ENCODE measurements at places on chromosomes 12 and 14.

GRCh38 chr14:100674428-100674827, 52.3 kb upstream of the DLK1 start:
- DNase-seq = no peak

DNA sequence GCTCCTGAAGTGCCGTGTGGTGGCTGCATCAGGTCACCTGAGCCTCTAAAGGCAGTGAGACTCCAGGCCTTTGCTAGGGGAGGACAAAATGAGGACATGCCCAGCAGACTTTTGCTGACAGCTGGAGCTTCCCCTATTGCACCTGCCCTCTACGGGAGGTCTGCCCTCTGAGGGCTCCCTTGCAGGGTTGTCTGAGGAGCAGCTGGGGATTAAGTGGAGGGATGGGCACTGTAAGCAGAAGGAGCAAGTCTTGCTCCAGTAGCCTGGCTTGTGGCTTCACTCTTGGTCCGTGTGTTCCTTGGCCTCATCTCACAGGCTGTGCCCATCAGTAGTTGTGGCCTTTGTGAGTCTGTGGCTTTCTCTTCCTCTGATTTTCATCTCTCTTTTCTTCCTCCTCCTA, 66.9 kb upstream of the NRXN3 start:
- no peak for DNase-seq

DNA sequence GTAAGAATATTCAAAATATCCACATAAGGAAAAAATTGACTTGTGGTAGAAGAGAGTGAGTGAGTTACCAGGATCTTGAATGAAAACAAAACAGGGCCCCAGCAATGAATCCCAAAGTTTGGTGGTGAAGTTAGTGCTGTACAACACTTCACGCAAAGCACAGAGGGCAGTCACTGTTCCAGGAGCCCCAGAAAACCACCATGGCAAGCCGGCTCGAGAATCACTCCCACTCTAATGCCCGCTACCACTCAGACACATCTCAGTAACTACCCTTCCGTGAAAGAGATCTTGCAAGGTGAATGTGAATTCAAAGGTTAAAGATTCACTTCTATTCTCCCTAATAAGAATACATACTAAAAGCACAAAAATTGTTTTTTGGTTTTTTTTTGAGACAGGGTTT, 30.1 kb downstream of the CLIP1 start:
- no peak for DNase-seq

DNA sequence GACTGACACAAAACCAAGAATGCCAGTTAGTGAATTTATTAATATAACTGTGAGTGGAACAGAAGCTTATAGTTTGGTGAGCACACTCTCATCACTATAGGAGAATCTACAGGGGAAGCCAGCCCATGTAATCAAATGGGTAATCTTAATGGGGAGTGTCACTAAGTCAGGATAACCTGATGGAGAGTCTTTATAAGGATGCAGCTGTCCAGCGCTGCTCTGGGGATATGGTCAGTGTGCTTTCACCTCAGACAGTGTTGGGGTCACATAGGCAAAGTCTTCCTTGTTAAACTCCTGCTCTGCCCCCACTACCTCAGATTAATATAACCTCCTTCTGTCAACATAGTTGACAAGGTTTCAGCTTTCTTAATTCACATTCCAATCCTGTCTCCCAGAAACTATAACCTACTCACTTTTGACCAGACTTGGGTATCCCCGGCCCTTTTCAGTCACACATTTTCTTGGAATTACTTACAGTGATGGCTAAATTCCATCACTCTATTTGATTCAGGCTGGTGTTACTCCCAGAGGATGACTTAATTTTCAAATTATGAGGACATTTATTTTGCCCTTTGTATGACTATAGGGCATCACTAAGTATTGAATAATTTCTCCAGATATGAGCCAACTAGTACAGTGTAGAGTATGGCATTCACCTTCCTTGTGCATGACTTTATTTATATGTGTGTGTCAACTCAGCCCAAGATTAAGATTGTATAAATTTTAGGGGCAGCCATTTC, 13.2 kb downstream of the STK38L start:
- DNase-seq = no peak

GRCh38 chr12:725076-725475, 27.3 kb upstream of the WNK1 start:
- DNase-seq = no peak

DNA sequence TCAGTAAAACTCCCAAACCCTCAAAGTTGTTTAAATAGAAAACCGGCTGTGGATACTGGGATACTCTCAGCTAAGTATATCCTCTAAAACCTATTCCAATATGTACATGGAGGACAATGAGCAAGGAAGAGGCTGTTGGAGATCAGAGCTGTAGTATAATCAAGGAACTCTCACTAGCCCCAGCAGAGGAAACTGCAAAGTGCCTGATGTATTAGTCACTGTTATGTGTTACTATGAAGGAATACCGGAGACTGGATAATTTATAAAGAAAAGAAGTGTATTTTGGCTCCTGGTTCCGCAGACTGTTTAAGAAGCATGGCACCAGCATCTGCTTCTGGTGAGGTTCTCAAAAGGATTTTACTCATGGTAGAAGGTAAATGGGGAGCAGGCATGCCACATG, 65.6 kb upstream of the RPL10L start:
- DNase-seq = no peak

DNA sequence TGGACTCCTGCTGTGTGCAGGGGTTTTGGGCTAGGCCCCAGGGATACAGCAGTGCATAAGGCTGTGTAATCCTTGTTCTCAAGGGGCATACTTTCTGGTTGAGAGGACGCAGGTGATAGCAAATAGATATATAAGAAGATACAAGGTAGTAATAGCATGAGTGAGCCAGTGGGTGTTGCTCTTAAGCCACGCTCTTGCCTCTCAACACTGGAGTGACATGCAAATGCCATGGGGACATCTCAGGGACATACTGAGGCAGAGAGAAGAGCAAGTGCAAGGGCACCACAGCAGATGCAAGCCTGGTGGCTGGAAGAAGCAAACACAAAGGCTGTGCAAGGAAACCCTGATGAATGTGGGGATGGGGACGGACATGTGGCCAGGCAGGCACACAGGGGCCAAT, 223.3 kb downstream of the CHST11 start:
- DNase-seq = peak; percentile 30

DNA sequence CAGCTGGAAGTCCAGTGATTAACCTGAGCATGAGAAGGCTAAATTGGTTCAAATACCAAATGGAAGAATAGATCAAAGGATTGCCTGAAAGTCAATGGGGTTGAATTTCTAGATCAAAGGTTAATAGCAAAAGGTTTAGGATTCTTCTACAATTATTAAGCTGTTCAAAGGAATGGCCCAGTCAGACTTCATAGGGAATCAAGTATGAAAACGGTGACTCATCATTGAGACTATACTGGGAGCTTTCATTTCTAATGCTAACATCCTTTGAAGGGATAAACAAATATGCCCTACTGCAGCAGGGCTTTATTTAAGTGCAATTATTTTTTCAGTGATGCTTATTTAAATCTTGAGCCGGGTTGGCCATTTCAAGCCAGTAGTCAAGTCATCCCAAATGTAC, 152.8 kb downstream of the RIMBP2 start:
- no peak for DNase-seq

GRCh38 chr14:69363964-69364363, 34.1 kb downstream of the ERH start:
- DNase-seq = no peak
